H7 (cell line): ENCODE measurements at places on chromosomes 13 and 19. TPM values are rescaled to one million over a fixed set of nuclear protein-coding genes. Genes with fewer than 3 reads are reported as not detected.
A peak's percentile ranks its signal among the peaks of the same experiment; 100 is the strongest.

- no peak for DNase-seq
Observed at GRCh38 chr13:98582947-98583346, 6.0 kb upstream of the STK24 start.

The FCHO1 gene
- total RNA-seq = 21.6 and 21.7 TPM in 2 replicates

- no peak for DNase-seq
Observed at GRCh38 chr13:88074794-88075510, 403.8 kb downstream of the SLITRK5 start.

GRCh38 chr19:58182989-58183816, at the start of gene ZNF274:
ZNF274 (plus strand) TSS chr19:58183061; CDS start chr19:58183966, 905 bp downstream.
- DNase-seq = peak; percentile 98

- no peak for DNase-seq
Observed at GRCh38 chr13:97766749-97767148, 186.7 kb upstream of the IPO5 start.

The NALCN gene
- total RNA-seq = 0.07 TPM in 2 replicates

The CPB2 gene
- total RNA-seq = not detected in 2 replicates

The ZNF667 gene
- total RNA-seq = not detected in 2 replicates

- DNase-seq = peak; percentile 96
Observed at GRCh38 chr19:1853295-1854038, 5.2 kb upstream of the REXO1 start.

The ZNF90 gene
- total RNA-seq = 3.5 and 7.3 TPM in 2 replicates

- peak; percentile 22 for DNase-seq
Observed at GRCh38 chr19:7833225-7834099, 3.4 kb downstream of the EVI5L start.

GRCh38 chr19:570937-571565, 1.3 kb upstream of the BSG start:
- peak; percentile 82 for DNase-seq

GRCh38 chr19:679418-680286, 3.5 kb downstream of the FSTL3 start:
- peak; percentile 91 for DNase-seq

DNA sequence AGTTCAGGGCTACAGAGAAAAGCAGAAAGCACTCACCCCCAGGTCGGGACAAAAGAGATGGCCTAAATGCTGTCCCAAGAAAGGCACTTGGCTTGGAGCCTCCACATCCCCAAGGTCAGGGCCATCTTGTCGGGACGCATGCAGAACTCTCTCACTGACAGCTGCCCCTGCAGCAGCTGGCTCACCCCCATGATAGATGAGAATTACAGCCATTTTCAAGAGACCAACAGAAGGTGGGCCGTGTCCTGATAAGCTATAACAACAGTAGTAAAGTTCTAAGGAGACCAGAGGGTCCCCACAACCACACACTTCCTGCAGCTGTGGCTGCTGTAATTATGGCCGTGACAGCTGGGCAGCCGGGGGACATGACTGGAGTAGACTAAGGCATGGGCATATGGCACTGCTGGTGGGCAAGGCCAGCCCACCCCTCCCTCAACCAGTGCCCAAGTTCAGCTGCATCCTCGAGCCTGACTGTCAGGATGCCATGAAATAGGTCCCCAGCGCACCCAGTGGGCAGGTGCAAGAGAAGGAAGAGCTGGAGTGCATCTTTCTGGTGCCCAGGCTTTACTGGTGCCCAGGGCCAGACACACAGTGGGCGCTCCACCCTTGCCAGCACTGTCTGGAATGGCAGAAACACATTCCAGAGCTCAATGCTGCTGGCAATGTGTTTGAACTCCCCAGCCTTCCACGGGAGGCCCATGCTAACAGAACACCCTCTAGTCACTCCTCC, 436.7 kb upstream of the ZNF507 start:
- no peak for DNase-seq

DNA sequence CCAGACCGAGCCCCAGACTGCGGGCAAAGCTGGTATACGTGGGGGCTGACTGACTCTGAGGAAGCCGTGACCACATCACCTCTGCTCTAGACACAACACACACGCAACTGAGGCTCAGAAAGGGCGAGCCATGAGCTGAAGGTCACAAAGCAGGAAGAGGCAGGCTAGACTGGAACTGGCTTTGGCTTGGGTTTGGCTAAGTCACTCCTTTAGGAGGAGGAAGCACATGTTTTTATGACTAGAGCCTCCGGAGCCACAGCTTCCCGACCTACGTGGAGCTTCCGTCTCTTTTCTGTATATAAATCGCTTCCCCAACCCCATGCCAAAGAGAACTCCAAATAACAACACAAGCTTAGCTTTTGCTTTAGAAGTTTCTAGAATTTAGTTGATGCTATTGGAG, 48.0 kb downstream of the RFX2 start:
- peak; percentile 22 for DNase-seq
